ENCODE measurements at places on chromosomes 1 and 21. TPM values are rescaled to one million over a fixed set of nuclear protein-coding genes. Genes with fewer than 3 reads are reported as not detected.

DNA sequence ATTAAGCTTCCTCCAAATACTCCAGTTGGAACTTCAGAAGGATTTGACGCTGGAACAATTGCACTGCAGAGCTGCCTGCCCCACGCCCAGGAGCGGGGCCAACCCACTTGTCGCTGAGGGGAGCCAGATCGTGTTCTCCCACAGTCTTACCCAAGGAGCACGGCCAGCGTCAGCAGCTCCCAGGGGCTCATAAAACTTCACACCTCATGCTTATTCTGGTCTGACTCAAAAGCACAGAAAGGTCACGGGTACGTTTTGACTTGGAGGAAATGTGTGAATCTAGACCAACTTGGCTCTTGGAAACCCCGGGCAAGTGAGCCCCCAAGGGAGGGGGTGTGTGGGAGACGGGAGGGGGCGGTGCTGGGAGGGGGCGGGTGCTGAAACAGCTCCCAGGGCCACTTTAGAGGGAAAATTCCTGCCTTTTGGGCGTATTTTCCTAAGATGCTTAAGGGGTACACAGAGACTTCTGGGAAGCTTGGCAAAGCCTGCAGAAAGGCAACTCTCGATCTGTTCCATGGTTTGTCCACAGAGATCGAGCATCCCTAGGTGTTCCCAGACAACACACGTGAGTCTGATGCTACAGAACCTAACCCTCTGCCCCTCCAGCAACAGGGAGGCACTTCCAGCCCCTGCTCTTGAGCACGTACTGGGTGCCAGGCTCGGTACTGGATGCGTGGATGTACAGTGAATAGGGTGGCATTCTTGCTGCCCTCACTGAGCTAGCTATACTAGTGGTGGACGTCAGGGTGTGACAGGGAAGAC lies 98.9 kb downstream of the DHRS3 start:
- DNase-seq = no peak

DNA sequence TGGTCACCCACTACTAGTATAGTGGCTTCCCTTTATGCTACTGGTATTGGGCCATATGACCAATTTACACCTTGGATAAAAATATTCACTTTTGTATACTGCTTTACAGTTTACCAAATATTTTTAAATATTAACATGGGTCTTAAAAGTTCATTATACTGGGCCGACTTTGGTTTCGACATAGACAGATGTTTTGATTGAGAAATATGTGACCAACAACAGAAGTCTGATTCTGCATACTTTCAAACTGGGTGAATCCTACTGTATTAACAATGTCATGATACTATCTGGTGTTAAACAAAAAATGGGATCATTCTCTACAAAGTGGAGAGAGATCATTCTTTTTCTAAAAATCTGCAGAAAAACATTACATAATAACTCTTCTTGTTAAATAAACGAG lies 134.8 kb downstream of the AKT3 start:
- DNase-seq = no peak

The FCRL5 gene
- total RNA-seq = 1.7 TPM

GRCh38 chr1:244319283-244320132 lies 132.2 kb downstream of the ADSS2 start:
- no peak for DNase-seq

- no peak for DNase-seq
Observed at GRCh38 chr21:32537569-32537881, 47.8 kb downstream of the TCP10L start.

- DNase-seq = no peak
Observed at GRCh38 chr1:244214009-244214967, 163.2 kb downstream of the ZBTB18 start.

The EFNA1 gene
- 8.5 TPM for total RNA-seq

DNA sequence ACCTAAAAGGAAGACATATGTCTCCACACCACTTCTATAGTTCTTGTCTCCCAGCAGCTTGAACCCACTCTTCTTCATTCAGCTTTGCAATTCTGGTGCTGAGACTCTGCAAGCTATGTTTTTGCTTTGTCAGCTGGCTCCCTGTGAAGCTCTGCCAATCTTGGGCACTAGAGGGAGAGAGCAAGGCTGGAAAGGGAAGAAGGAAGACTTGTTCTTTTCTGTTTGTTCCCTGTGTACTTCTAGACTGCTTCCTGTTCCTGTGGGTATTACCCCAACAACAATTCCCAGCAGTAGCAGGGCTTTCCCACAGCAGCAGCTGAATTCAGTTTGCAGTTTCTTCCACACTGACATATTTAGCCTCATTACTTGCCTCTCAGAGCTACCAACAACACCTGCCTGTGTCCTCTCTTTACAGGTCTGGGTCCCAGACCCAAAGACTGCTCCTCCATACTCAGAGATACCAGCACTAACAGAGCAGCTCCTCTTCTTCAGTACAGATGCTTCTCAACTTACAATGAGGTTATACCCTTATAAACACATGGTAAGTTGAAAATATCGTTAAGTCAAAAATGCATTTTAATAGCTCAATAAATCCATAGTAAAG lies 275.2 kb upstream of the NEGR1 start:
- DNase-seq = no peak

- DNase-seq = no peak
Observed at GRCh38 chr1:201648907-201649721, 110.2 kb downstream of the NAV1 start.

- DNase-seq = no peak
Observed at GRCh38 chr21:29708401-29708800, 231.4 kb downstream of the GRIK1 start.

The CXADR gene
- 0.99 TPM for total RNA-seq

The VANGL2 gene
- 0.10 TPM for total RNA-seq

- DNase-seq = no peak
Observed at GRCh38 chr1:169779150-169779549, 15.6 kb downstream of the METTL18 start.

The MATN1 gene
- 0.96 TPM for total RNA-seq

- no peak for DNase-seq
Observed at GRCh38 chr1:181349512-181349911, 133.8 kb upstream of the CACNA1E start.

DNA sequence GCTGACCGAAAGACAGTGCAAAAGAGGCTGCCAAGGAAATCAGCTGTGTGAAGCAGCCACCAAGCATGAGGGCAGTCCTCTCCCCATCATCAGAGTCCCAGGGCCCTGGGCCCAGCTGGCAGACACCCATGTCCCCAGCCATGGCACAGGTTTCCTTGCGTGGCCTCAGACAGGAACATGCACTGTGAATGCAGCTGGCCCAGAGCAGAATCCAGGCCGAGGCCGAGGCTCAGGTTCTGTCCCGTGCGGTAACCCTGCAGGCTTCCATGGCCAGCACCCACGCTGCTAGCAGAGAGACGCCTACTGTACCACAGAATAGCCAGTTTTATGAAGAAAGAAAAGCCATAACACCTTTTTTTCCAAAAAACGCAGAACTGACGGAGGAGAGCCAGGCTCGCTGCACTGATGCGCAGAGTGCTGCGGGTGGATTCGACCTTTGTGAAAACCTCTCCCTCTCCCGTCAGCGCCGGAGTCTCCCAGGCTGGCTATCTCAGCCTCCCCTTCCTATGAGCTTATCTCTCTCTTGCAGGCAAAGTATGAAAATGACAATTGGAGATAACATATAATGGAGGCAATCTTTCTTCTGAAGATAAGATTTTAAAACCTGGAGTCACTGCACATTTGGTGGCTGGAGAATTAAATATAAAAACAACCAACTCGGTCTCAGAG lies 106.6 kb downstream of the NPHP4 start:
- DNase-seq = no peak

DNA sequence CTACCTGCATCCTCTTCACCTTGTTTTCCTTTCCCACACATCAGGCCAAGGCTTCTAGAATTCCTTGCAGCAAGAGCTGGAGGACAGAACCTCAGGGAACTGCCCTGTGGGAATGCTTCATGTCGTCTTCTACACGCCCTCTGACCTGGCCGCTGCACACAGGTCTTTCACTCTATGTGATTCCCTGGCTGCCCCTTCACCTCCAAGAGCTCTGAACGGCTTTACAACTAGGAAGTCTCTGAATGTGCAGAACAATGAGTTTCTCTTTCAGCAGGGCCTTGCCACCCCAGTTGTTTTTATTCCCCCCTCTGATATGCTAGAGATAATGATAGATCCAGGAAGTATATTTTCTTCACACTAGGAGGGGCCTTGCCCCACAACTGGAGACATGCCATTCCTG lies 142.6 kb downstream of the CLIC6 start:
- DNase-seq = no peak

GRCh38 chr1:38009088-38009840 lies 3.3 kb upstream of the UTP11 start:
- DNase-seq = peak; percentile 37

- no peak for DNase-seq
Observed at GRCh38 chr21:17613242-17613676, 558 bp upstream of the BTG3 start.

The SLAMF9 gene
- not detected for total RNA-seq

GRCh38 chr1:147654511-147654910 lies 15.8 kb downstream of the ACP6 start:
- DNase-seq = no peak

The ANKRD45 gene
- total RNA-seq = not detected

DNA sequence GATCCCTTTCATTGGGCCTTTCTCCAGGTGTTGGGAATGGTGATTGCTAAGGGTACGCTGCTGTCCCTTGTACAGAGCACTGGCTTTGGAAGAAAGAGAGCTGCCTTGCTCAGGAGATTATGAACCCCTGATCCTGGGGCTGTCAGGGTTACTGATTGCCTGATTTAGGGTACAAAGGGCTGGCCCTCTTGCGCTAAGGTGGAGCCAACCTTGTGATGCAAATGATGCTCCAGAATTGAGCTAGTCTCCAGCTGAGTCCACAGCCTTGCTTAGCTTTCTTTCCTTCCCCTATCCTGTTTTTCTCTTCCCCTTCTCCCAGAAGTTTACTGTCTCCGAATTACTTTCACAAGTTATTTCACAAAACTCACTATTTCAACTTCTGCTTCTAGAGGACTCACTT lies 334.7 kb downstream of the AMY1C start:
- no peak for DNase-seq

DNA sequence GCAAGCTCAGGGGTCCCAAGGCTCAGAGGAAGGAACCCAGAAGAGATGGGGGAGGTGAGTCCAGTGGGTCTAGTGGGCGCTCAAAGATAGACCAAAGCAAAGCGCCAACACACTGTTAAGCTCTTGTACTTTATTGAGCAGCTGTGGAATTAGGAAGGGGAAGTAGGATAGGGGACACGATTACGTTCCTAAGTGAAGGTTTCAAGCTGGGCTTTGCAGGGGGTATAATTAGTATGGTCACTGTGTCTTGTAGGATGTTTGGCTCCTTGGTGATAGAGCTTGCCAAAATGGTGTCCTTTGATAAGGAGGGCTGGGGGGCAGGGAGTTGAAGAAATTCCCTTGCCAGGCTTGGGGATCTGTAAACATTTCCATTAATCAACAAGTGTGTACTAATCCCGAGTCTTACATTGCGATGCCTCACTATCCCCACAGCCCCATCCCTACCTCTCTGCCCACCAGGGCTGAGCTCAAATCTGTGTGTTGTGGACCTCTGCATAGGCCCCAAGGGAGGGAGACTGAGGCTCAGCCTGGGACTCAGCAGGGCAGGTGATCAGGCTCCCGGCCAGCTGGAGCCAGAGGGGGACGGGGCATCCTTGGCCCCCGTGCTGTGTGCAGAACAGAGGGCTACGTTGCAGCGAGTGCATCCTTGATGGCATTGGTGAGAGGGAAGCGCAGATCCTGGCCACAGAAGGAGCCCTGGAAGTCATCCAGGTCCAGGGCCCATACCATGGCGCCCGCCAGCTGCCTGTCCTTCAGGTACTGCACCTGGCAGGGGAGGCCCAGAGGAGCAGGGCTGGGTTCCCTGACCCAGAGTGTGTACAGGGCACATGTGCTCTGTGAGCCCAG lies 3.4 kb upstream of the MYBPH start:
- DNase-seq = no peak

- DNase-seq = no peak
Observed at GRCh38 chr1:208207388-208208131, 36.6 kb downstream of the PLXNA2 start.

DNA sequence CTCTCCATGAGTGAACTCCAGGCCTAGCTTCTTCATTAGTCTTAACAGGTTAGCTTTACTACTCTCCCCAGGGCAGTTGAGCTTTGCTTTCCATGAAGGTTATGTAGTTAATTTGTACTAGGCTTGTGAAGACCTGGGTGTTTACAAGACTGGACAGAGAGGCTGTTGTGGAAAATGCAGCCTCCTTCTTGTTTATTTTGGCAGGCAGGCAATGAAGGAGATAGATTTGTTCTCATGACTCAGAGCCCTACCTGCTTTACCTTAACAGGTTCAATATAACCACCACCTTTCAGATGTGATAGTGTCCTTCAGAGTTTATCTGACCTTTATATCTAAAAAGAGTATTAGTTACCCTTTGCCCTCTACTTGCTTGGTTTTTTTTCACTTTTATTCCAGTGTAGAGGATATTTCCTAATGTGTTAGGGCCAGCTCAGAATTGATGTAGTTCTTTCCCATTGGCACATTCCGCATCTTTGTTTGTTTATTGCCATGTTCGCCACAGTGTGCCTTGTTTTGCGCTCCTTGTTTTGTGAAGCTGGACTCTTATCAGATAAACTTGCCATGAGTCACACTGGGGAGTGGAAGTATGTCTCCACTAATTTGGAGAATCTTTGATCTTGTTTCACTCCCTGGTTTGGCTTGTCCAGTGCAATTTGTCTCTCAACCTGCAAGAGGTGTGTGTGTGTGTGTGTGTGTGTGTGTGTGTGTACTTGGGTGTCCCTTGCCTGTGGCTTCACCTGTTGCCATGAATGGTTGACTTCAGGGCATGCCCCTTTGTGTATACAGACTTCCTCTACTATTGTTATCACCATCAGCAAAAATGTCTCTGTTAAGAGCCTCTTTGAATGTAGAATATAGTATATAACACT lies 87.4 kb upstream of the MACF1 start:
- DNase-seq = no peak

DNA sequence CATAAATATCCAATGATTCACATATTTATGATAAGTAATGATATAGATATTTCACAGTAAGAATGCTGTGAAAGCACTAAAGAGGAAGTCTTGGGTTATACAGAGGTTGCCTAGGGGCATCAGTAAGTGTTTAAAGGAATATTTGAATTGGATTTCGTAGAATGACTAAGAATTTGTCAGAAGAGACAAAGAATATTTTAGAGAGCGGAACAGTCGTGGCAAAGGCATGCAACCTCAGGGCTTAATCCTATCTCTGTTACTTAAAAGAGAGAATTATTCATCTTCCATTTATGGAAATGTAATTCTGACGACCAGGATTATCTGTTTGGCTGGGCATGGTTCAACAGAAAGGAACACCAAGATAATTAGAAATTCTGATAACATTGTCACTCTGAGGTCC lies 171.9 kb upstream of the NR5A2 start:
- DNase-seq = no peak
